ENCODE measurements at places on chromosomes 5 and 9.

DNA sequence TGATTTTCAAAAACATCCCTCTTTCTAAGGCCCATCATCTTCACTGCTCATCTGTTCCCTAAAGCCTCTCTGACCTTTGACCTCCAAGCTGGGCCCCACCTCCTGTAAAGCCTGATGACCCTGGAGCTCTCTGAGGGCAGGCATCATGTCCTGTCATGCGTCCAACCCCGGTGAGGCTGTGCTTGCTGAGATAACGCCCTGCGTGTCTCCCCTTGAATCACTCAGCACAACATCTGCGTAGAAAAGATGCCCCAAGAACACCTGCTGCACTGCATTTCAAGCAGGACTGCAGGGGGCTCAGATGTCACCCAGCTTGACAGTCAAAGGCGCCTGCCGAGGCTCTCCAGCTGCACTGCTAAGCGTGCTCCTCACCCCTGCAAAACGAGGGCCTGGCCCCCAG, 78.0 kb downstream of the OTULIN start:
- DNase-seq, result peak; percentile 26

- no peak for DNase-seq
These were observed 16.3 kb upstream of the PPP2CA start for GRCh38 chr5:134242146-134242545.

GRCh38 chr9:37424204-37424685, 1.7 kb downstream of the GRHPR start:
- no peak for DNase-seq

GRCh38 chr5:132294728-132295504, 722 bp downstream of the SLC22A4 start:
- no peak for DNase-seq

DNA sequence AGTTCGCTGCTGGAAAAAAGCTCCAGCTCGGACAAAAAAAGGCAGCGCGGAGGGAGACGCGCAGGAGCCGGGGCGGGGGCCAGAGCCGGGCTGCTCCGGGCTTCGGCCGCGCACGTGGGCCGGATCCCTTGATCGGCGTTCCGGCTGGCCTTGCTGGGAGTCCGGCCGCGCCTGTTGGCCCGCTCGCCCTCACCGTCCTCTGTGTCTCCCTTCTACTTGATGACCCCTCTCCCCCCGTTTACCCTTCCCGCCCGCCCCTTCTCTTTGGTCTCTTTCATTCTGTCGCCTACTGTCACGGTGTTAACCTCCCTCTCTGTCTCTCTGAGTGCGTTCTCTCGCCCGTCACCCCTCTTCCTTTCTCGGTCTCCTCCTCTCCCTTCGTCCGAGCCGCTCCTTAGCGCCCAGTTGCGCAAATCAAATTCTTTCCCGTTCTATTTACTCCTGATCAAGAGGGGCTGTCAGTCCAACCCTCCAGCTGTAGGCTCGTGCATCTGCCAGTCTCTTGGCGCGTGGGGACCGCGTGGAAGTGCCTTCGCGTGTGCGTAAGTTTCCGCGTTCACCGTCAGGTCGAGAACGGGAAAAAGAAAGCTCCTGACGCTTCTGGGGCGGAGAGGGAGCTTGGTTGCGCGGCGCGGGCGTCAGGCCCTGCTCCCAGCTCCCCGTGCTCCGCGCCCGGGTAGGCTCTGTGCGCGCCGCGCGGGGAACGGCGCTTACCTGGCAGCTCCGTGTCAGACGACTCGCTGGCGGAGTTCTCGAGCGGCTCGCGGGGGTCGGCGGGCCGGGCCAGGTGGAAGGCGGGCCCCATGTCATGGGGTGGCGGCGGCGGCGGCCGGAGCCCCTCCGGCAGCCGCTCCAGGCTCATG, 798 bp downstream of the PITX1 start:
- DNase-seq, result no peak

All from NCI-H2107 (cell line).